GDM1 (cell line): ENCODE measurements at places on chromosomes 1 and 21.
A peak's percentile ranks its signal among the peaks of the same experiment; 100 is the strongest.

DNA sequence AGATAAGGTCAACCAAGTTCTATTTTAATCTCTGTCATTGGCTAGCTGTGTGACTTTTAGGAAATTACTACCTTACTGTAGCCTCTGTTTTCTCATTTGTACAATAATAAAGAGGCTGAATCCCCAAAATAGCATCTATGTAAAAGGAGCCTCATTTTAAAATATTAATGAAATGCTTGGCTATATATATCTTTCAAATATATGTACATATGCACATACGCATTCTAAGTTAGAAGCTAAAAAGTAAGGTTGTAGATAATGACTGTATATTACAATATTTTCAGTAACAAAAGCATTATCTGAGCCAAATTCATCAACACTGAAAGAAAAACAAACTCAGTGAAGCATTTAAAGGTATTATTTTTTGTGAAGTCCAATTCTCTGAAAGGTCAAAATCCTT is 44.6 kb downstream of the TYW3 start:
- DNase-seq: no peak

DNA sequence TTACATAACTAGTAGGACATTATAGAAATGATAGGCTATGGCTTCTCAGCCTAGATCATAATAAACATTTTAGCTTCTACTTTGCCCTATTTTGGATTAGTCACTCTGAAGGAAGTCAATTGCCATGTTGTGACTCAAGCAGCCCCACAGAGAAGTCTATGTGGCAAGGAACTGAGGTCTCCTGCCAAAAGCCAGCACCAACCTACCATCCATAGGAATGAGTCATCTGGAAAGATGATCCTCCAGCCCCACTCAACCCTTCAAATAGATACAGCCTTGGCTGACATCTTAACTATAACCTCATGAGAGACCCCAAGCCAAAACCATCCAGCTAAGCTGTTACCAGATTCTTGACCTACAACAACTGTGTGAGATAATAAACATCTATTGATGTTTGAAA is 76.3 kb upstream of the BEND5 start:
- DNase-seq: no peak

DNA sequence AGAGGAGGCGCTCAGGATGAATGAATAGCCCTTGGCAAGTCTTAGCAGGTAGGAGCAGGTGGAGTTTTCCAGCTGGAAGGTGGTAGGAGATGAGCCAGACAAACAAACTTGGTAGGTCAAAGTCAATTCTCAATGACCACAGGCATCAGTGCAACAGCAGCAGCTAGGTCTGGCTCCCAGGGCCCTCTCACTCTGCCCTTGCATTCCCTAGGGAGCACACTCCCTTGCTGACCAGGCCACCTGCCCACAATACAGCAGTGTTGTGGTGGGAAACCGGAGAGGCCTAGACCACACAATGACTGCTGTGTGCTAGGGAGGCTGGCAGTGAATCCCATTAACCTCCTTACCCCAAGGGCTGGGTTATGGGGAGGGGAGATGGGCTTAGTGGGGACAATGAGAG is 13.0 kb upstream of the PAQR6 start:
- no peak for DNase-seq

GRCh38 chr1:119453021-119453420 is 38.1 kb downstream of the HSD3B2 start:
- no peak for DNase-seq

DNA sequence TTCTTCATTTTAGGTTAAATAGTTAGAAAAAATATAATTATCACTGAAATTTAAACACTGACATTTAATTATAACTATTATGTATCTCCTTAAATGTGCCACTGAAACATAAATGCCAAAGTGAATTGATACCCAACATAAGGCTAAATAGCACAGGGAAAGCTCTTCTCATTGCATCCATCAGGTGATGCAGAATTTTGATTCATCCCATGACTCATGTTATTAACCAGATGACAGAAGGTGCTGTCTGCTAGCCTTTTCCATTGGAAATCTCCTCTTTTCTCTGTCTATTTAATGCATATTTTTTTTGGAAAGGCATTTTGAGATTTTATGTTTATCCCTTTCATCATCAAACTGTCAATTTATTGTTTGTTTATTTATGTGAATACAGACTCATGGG is 136.8 kb downstream of the KCNK2 start:
- DNase-seq: no peak

DNA sequence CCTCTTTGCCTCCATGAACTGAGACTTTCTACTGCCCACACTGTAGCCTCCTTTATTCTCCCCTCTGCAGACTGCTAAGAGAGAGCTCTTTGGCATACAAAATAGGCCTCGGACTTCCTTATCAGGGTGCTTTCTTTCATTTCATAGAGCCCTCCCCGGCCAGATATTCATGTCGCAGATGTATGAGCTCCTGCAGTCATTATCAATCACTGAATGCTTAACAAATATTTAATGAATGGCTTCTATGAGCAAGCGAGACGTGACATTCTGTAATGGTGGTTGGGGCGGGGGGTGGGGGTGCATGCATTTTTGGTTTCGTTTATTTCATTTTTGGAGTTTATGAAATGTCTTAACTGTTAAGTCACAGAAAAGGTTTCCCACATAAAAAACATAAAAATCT is 344.8 kb upstream of the KAZN start:
- no peak for DNase-seq

GRCh38 chr1:145962157-145963102 is 1.9 kb downstream of the ANKRD34A start:
- DNase-seq: no peak

DNA sequence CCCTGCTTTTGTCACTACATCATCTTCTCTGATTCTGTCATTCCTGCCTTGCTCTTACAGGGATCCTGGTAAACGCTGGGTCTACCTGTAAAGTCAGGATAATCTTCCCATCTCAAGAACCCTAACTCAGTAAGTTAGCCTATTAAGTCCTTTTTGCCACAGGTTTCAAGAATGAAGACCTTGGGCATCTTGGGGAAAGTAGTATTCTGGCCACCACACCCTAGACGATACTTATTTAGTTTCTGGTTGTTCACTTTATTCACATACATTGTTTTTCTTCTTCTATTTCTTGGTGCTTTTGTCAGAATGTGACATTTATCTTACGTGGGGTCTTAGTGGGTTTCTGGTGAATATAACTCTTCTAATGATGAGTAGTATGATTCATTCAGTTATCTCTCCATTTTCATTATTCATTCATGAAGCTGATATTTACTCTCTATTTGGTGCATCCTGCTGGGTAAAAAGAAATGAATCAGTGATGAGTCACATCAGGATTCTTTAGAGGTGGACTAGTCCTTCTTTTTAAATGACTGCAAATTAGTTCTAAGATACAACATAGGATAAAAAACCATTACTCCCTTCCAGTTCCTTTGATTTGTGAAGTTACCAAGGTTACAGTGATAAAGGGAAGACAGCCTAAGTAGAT is 514.4 kb upstream of the B3GALT2 start:
- no peak for DNase-seq

- no peak for DNase-seq
Observed at GRCh38 chr1:230103306-230104173, 36.5 kb downstream of the GALNT2 start.

DNA sequence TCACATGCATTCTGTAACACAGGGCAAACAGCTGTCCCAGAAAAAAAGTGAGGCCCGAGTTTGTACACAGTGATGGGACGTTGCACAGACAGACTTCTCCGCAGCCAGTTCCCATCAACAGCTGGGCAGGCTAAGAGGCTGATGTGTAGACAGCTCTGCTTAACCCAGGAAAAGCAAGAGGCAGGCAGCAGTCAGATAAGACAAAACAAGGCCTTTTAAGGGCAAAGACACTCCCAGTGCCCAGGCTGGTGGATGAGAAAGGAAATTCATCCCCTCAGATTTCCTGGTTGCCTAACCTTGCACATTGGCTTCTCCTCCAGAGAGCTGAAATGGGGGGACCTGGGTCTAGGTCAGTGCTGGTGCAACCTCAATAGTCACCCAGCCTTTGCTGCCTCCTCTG is 17.2 kb upstream of the PHLDA3 start:
- peak; percentile 80 for DNase-seq

DNA sequence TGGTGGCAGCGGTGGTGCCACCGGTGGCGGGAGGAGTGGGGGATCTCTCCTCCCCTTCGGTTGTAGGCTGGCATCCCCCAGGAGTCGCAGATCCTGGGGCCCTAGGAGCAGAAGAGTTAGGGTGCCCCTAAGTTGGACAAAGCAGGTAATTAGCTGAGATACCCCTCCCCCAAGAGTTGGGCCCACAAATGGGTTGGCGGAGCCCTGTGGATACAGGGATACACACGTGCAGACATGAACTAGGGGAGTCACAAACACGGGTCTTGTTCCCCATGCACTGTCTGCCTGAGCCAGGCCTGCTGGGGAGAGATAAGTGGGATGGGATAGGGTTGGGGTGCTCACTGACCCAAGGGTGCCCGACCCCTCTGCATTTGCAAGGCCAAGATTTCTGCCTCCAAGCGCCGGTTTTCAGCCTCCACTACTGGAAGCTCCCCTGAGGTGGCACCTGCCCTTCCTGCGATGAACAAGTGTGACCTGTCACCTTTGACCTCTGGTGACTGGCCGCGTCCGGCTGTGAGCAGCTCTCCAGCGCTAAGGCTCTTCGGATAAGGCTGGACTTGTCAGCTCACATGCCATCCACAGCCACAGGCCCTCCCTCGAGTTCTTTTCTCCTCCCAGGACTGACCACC is 1.8 kb downstream of the CCDC17 start:
- DNase-seq: no peak

DNA sequence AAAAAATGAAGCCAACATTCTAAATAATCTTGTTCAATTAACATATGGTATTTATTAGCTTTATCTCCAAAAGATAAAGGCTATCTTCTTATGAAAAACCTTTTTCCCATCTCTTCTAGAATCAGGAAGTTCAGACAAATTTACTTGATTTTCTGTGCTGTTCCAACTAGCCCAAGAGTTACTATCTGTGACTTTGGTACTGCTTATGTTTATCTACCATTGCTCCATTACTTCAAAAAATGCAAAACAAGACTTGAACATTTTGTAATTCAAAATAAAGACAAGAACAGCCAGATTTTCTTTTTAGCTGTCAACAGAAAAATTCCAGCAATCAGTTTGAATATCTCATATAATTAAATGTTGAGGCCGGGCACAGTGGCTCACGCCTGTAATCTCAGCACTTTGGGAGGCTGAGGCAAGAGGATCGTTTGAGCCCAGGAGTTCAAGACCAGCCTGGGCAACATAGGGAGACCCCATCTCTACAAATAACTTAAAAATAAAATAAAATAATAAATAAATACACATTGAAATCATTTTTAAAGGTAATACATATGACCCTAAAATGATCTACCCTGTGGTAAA is 188.5 kb downstream of the LTN1 start:
- DNase-seq: no peak

GRCh38 chr1:201171063-201172036 is 17.1 kb upstream of the TMEM9 start:
- DNase-seq: no peak

DNA sequence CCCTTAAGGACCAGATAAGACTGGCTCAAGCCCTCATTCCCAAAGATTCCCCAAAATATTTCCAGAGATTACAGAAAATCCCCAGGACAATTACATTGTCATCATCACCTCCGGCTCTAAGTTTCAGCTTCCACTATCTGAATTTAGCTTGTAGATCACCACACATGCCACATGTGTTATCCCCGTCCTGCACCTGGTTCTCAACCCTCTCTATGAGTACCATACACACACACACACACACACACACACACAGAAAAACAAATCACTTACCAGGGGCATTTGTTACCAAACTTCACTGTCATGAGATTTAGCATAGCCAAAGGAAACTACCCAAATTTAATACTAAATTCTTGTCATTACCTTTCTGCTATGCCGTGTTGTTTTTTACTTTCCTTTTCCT is 15.4 kb upstream of the TSPAN1 start:
- DNase-seq: no peak

- DNase-seq: no peak
Observed at GRCh38 chr21:15063814-15064575, 805 bp downstream of the NRIP1 start.

GRCh38 chr1:8202182-8202905 is 115.6 kb upstream of the SLC45A1 start:
- DNase-seq: no peak

DNA sequence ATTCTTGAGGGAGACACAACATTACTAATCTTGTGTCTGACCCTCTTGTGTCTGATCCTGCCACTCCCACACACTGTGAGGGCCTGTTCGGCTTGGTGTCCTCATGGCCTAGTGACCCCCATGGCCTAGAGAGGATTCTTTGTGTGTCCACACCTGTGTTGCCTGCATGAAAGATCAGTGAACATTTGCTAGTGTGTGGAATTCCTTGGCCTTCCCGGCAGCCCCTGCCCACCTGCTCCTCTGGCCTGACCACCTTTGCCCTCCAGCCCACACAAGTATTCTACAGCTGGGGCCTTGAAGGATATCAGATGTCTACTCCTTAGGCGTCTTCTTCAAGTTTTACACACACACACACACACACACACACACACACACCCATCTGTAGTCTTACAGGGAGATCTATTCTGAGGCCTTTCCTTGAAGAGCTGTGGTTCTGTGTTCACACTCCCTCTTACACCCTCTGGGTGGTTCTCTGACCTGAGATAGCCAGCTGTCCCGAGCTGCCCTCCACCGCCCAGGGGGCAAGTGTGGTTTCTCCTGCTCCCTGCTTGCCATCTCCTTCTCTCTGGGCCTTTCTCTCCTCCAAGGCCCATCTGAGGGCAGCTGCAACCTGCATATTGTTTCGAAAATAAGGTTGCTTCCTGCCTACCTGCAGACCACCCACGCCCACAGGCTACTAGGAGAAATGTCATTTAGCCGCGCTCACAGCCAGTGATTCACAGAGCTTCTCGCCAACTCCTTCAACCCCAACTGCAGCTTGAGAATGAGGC is 45.4 kb downstream of the CD247 start:
- no peak for DNase-seq

DNA sequence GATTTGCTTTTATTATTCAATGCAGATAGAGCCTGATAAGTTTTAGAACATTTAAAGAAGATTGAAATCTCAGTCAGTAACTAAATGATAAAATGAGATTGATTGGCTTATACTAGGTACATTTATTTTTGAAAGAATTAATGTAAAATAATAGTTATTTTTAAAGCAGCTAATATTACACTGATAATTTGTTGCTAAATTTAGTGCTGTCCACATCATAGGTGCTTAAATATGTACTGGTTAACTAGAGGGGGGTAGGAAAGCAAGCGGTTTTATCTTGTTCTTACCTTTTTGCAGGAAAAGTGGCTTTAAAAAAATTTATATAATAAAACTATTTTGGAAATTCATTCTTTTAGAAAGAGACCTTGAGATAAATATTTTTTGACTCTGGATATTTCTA is 40.4 kb upstream of the RWDD3 start:
- no peak for DNase-seq

DNA sequence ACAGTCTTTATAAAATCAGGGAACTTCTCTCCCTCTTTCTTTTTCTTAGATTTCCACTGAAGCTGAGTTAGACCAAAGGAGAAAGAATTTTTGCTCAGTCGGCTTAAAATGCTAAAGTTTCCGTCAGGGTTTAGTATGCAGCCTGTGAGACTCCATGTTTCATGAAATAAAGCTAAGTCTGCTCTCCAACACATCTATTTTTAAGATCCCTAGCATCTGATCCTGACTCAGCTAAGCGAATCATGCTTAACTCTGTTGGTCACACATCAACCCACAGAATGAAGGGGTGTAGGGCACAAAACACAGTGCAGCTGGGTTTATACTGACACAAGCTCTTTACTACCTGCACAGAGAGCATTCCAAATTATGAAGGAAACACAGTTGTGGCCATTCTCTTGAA is 102.4 kb upstream of the ZNF281 start:
- DNase-seq: no peak

- DNase-seq: no peak
Observed at GRCh38 chr1:100445565-100445964, 92.4 kb upstream of the GPR88 start.
